ENCODE measurements at places on chromosomes 3 and 15. TPM values are rescaled to one million over a fixed set of nuclear protein-coding genes. Genes with fewer than 3 reads are reported as not detected.

The LTF gene
- 1.2 TPM for total RNA-seq

The AQP9 gene
- total RNA-seq, result 1.9 TPM

The CCR8 gene
- 18.3 TPM for total RNA-seq

DNA sequence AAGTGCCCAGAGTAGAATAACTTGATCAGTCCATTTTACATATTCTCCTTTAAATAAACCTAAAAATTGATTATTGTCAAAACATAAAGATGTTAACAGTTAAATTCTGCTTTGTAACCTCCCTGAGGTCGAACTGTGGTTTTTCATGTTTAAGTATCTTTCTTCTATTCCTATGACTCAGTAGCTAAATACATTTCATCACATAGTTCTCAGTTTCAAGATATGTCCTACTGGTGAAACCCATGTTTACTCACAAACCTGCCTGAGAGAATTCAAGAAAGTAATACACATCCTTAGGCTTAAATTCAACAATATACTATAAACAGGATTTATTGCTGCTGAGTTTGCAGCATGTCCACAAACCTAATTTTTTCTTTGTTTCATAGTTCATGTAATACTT, 692.9 kb downstream of the ZPLD1 start:
- no peak for DNase-seq

DNA sequence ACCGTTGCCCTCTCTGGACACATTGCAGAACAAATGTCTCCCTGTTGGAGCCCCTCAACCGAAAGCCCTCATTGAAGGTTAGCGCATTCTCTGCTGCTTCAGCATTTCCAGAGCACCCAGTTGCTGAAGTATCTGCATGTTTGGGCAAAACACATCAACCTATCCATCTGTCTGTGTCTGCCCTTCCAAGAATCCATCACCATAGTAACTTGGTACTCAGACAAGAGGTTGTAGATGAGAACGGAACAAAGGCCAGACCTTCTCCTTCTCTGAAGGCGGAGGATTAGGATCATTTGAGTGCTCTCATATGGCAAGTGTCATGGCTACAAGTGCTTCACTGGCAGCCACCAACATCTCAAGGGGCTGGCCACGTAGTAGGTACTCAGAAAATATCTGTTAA, 23.1 kb upstream of the RHO start:
- DNase-seq, result no peak

DNA sequence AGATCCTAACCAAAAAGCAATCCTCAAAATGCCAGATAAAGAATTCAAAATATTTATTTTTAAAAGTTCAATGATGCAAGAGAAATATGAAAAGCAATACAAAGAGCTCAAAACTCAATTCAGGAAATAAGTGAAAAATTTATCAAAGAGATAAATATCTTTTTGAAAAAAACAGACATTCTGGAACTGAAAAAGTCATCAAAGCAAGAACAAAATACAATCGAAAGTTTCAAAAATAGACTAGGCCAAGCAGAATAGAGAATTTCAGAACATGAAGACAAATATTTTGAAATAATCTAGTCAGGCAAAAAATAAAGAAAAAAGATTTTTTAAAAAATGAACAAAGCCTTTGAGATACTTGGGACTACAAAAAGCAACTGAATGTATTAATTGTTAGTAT, 83.4 kb upstream of the STT3B start:
- DNase-seq, result no peak
